ENCODE measurements at places on chromosomes 1 and 21.

- DNase-seq: no peak
These were observed 3.9 kb downstream of the S100B start for GRCh38 chr21:46600978-46601377.

DNA sequence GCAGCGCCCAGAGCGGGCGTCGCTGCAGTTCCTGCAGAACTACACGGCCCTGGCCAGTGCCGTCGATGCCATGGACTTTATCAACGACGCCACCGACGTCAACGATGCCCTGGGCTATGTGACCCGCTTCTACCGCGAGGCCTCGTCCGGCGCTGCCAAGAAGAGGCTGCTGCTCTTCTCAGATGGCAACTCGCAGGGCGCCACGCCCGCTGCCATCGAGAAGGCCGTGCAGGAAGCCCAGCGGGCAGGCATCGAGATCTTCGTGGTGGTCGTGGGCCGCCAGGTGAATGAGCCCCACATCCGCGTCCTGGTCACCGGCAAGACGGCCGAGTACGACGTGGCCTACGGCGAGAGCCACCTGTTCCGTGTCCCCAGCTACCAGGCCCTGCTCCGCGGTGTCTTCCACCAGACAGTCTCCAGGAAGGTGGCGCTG, 22.0 kb downstream of the COL6A1 start:
- DNase-seq: no peak

GRCh38 chr1:53128401-53128800, 14.0 kb downstream of the SLC1A7 start:
- no peak for DNase-seq

DNA sequence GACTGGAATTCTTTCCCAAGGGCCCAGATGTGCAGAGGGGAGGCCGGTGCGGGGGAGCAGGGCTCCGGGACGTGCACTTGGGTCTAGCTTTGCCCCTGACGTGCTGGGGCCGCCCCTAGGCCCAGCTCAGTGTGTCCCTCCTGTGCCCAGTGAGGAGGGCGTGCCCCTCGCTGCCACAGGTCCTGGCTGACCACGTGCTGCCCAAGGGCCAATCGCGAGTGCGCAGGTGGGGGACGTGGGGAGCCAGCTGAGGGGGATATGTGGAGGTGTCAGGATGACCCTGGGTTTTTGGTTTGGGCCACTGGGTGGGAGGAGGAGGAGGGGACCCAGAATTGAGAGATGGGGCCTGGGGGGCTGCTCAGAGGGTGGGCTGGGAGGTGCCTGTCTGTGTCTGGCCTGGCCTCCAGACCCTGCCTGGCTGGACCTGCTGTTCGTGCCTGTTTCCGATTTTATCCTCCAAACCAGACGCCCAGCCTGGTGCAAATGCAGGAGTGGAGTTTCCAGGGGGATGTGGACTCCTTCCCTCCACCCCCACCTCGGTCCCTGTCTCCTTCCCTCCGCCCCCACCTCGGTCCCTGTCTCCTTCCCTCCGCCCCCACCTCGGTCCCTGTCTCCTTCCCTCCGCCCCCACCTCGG, 6.1 kb upstream of the RNF223 start:
- no peak for DNase-seq

DNA sequence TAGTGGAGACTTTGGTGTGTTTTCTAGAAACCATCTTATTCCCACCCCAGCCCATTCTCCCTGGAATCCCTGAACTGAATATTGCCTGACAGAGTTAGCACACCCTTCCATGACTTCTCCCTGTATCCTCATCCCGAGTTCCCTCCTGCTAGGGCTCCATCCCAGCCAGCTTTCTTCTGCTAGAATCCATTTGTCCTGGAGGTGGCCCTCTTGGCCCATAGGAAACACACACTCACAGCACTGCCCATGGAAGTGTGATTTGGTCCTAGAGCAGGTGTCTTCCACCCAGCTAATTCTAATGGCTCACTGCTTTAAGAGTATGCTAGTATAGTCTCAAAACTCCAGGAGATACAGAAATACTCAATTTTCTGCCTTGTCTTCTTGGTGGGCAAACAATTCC, 4.1 kb downstream of the KRTAP15-1 start:
- no peak for DNase-seq

- DNase-seq: no peak
These were observed 16.4 kb downstream of the ECHDC2 start for GRCh38 chr1:52904927-52905698.
